Inflammatory macrophage treated with lipopolysaccharide for 4 hours (primary cell): ENCODE measurements at places on chromosomes 1 and 21.

GRCh38 chr1:154485910-154486496 is 16.0 kb upstream of the TDRD10 start:
- no peak for DNase-seq

DNA sequence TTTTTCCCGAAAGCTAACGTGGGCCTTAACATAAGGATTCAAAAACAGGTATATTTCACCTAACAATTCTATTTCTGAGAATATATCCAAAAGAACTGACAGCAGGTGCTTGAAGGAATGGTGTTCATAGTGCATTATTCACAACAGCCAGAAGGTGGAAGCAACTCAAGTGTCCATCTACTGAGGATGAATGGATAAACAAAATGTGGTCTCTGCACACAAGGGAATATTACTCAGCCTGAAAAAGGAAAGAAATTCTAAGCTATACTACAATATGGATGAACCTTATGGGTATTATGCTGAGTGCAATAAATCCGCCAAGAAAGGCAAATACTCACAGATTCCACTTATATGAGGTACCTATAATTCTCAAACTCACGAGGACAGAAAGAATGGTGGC is 6.1 kb upstream of the RIPPLY3 start:
- no peak for DNase-seq

- no peak for DNase-seq
Observed at GRCh38 chr1:106134561-106134960, 921.9 kb upstream of the PRMT6 start.

DNA sequence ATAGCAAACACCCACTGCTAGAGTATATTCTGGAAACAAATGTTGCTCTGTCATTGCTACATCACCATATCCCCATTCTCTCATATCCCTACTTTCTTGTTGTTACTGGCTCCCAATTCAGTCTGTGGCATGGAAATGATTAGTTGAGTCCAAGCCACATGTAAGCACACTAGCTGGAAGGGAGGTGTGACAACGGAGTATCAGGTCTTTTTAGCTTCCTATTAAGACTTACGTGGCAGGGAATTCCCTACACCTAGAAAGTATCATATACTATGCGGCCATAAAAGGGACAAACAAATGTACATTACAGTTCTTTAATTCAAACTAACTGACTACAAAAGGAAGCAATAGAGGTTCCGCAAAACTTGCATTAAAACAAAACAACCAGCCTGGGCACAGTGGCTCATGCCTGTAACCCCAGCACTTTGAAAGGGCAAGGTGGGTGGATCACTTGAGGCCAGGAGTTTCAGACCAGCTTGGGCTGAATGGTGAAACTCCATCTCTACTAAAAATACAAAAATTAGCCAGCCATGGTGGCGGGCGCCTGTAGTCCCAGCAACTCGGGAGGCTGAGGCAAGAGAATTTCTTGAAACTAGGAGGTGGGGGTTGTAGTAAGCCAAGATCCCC is 48.6 kb downstream of the INTS7 start:
- DNase-seq, result no peak

DNA sequence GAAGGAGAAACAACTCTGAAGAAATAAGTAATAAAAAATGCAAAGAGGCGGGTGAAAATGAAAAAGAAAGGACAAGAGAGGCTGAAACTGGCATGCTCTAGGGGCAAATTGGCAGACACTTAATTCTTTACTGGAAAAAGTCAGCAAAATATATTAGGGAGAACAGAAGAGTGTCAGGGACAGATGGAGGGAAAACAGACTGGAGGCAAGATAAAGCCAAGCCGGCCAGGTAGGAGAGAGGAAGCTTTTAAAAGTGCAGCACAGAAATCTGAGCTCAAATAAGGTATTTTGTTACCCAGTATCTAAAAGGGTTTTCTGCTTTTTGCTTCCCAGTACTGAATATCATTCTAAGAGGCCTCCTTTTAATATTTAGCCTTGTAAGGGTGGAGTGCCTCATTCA is 339.3 kb downstream of the PAPPA2 start:
- no peak for DNase-seq

GRCh38 chr1:116111524-116112021 is 374 bp downstream of the MAB21L3 start:
- no peak for DNase-seq

GRCh38 chr1:201499795-201500669 is 6.9 kb downstream of the CSRP1 start:
- DNase-seq, result no peak

- DNase-seq, result peak; percentile 34
Observed at GRCh38 chr1:28518745-28519341, 13.0 kb downstream of the RCC1 start.

DNA sequence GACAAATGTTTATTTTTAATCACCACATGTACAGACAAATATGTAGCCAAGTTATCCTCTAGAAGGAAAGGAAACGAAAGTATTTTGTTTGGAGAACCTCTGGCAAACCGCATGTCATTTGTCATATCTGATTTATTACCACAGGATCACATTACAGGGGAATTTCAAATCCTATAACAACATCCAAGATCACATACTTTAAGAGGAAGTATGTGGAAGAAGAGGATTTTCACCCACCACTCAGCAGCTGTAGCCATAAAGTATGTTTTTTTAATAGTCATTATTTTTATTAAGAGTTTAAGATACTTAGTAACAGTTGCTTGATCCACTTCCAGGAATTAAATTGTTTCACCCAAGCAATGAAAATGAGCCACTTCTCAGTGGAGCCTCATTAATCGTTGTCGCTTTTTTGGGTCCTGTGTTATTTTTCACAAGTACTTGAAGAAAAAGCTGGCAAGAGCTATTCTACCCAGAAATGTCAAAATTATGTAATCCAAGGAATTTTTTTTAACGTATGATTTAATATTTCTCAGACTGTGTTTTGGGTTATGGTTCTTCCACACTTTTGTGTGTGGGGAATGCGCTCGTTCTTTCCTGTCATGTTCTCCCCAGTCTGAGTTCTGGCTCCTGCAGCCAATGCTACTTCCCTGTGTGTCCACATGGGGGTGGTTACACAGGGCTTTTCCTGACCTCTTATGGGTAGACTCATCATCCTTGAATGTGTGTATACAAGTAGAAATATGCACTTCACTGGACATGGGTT is 6.9 kb downstream of the SERTAD4 start:
- DNase-seq, result no peak
